CD4-positive, CD25-positive, alpha-beta regulatory T cell (primary cell): ENCODE measurements at places on chromosomes 6 and 20. TPM values are rescaled to one million over a fixed set of nuclear protein-coding genes. Genes with fewer than 3 reads are reported as not detected.

The ENPP4 gene
- total RNA-seq: 4.5 TPM

The SCUBE3 gene
- total RNA-seq: not detected

The ZNF165 gene
- total RNA-seq: 4.3 TPM

The MAPK13 gene
- total RNA-seq: 68.7 TPM

The TREML2 gene
- 1.7 TPM for total RNA-seq

DNA sequence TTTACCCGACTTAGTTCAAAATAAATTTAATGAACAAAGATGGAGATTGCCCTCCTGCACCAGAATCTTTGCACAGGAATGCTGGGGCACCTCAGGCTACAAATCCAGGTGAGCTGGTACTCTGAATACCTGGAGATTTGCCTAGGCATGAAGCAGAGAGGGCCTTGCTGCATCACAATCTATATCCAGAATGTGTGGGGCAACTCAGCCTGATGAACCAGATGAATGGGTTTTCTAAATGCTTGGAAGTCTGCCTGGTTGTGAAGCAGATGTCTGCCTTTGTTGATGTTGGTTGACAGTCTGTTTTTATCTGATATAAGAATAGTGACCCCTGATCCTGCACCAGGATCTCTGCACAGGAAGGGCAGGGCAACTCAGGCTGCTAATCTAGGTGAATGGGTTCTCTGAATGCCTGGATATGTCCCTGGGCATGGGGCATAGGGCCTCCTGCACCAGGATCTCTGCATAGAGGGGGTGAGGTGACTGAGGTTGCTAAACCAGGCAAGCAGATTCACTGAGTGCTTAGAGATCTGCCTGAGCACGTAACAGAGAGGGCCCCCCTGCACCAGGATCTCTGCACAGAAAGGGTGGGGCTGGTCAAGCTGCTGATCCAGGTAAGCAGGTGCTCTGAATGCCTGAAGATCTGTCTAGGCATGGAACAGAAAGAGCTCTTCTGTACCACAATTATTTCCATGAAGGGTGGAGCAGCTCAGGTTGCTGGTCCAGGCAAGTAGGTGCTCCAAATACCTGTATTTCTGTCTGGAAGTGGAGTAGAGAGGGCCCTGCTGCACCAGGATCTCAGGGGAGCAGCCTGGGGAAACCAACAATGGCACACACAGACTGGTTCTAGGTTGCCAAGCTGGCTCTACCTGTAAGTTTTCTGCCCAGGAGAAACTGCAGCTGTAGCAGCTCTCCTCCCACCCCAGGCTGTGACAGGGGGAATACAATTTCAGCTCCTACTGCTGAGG lies 437.5 kb downstream of the MMUT start:
- no peak for DNase-seq

- no peak for DNase-seq
Observed at GRCh38 chr6:48401016-48401415, 290.0 kb upstream of the PTCHD4 start.

DNA sequence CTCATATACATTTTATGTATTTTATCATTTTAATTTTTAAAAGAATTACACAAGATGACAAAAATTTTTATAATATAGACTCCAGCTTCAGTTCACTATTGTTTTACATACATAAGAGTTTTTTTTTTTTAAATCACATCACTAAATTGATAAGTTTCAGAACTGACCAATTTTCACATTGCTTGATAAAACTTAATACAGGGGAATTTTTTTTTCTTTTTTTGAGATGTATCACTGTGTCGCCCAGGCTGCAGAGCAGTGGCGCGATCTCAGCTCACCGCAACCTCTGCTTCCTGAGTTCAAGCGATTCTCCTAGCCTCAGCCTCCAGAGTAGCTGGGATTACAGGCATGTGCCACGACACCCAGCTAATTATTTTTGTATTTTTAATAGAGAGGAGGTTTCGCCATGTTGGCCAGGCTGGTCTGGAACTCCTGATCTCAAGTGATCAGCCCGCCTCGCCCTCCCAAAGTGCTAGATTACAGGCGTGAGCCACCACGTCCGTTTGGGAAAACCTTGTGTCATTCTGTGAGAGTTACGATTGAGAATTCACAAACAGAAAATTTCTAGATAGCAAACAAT lies 36.6 kb upstream of the BTN3A2 start:
- no peak for DNase-seq

- no peak for DNase-seq
Observed at GRCh38 chr6:71287926-71288227, 734 bp upstream of the OGFRL1 start.

GRCh38 chr6:90149280-90149679 lies 147.4 kb downstream of the BACH2 start:
- DNase-seq: no peak

DNA sequence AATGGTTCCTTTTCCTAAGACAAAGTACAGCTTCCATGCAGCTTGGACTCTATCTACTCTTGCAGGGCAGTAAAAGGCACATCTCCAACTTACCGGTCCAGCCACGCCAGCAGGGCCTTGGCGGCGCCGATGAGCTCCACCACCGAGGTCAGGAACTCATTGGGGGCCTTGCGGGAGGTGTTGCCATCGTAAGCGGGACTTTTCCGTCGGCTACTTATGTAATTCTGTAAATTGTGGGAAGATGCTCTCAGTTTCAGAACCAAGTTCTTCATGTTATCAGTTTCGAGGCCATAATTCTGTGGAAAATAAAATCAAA lies 68.5 kb downstream of the CNKSR3 start:
- DNase-seq: no peak

GRCh38 chr20:36407199-36407733 lies 101.1 kb downstream of the DLGAP4 start:
- DNase-seq: no peak
